ENCODE measurements at places on chromosomes 3 and 15.

DNA sequence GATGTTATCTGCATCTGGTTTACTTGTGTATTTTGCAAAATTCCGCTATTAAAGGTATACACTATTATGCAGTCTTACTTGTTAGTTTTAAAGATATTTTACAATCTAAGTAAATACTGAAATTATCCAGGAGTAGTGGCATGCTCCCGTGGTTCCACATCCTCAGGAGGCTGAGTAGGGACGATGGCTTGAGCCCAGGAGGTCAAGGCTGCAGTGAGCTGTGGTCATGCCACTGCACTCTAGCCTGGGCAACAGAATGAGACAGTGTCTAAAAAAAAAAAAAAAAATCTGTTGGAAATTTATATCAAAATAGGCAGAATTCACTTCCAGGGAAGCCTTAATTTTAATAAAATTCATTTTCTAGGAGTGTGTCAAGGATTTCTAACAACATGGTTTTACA, 27.7 kb upstream of the HYKK start:
- DNase-seq, result no peak

- no peak for DNase-seq
These were observed 81.4 kb upstream of the PSMD6 start for GRCh38 chr3:64104691-64105111.

DNA sequence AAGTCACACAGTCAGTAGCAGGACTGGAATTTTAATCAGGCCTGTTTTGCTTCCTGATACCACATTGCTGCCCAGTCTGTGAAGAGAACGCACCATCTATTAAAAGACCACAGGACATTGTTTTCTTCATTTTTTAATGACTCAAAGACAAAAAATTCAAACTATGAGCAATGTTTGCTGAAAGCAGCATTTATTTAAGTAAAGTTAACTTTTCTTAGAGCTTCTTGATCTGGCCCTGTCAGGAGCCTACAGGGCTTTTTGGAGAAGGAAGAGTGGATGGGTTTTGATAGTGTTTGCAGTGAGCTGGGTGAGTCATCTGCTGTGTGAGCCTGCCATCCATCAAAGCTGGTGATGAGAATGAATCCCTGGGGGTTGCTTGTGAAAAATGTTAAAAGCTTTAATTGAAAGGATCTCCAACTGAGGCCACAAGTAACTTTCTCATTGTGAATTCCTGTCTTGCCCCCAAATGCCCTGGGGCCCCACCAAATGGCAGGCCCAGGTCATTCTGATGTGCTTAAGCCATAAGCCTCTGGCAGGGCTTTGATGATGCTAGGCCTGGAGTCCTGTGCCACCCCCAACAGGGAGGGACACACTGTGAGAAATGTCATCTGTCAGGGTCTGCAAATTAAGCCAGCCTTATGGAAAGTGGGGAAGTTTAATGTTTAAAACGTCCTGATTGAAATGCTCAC, 136.2 kb upstream of the PFN2 start:
- no peak for DNase-seq

DNA sequence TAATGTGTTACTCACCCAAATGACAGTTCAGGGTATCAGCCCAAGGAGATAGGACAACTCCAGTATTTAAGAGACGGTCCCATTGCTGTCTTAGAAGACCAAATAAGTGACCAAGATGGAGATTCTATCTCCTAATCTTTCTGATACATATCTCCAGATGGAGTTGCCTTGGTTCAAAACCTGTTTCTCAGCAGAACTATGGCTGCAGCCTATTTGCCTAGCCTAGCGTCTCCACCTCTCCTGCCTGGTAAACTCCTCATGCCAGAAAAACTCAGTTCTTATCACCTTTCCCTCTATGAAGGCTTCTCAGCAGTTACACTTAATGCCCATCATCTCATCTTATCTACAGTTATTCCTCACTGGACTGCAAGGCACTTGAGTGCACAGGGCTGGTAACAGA, 1.2 kb upstream of the CSPG5 start:
- DNase-seq, result no peak

- DNase-seq, result no peak
These were observed 16.8 kb downstream of the GJD2 start for GRCh38 chr15:34738002-34738401.

DNA sequence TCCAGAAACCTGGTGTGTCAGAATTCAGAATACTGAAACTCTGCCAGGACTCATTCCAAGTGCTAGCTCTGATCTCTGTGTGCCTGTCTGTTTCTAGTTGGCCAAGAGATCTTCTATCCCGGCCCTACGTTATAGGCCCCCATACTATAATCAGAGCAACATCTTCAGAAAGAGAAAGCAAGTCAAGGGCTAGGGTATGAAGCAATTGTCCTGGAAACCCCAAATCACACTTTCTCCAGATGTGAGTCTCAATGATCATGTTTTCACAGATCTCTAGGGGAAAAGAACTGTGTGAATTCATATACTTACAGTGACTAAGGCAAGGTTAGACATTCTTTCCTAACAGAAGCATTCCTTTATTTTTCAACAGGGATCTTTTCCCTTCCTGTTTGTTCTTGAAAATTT, 309.7 kb downstream of the SLC9A9 start:
- DNase-seq, result no peak

- no peak for DNase-seq
These were observed 515.6 kb downstream of the SHQ1 start for GRCh38 chr3:72332689-72333088.

GRCh38 chr15:90062023-90062442, 40.2 kb downstream of the IDH2 start:
- no peak for DNase-seq

GRCh38 chr15:60462027-60462426, 16.9 kb downstream of the ICE2 start:
- no peak for DNase-seq

GRCh38 chr3:140942221-140943104, 827 bp downstream of the SLC25A36 start:
- DNase-seq, result peak; percentile 1

DNA sequence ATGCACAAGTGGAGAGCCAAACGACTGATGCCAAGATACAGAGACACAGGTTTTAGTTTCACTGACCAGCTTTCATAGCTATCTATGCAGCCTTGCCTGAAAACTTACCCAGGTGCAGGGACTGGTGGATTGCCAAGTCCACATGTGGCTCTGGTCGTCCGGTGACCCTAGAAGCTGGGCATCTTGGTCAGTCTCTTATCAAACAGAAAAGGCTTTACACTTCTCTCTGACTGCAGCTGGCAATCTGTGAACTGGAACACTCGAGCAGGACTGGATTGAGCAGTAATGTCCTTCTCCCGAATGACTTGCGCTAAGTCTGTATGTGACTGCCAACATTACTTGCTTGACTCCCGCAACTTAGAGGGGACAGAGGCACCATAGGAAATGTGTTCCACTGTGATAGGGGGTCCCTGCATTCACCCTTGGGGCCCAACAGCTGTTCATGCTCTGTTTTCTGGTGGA, 63.0 kb upstream of the SIAH2 start:
- DNase-seq, result no peak

DNA sequence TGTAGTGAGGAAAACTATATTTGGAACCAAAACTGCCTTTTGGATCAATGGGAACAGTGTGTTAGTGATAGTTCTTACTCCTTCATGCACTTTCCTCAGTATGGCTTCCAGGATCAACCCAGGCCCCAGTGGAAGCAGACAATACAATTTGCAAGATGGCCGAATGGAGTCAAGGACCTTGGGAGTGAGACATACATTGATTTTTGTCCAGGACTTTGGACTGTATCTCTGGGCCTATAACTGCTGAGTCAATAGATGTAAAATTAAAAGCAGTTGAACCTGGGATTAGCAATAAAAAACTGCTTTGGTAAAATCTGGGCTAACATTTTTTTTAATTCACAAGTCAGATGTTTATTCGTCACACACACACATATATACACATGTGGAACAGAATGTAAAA, 1.8 kb downstream of the ARRDC4 start:
- DNase-seq, result no peak

- no peak for DNase-seq
These were observed 99.3 kb downstream of the CLDN1 start for GRCh38 chr3:190222916-190223315.
